ENCODE measurements at places on chromosomes 7 and 10.

DNA sequence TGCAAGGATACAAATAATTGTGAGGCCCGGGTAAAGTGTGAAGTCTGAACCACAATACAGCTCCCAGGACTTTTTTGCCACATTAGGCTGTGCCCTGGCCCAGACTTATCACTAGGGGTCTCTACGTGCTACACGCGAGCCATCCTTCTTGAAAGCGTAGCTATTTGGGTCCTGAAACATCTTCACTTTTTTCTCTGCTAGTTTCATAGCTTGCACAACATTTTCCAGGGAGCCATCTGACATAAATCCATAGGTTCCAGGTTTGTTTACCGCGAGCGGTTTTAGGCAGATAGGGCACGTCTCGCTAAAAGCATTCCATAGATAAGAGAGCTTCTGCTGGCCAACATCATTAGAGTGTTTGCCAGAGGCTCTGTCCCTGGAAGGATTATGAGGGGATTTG lies 226.5 kb downstream of the RPS24 start:
- DNase-seq: no peak

DNA sequence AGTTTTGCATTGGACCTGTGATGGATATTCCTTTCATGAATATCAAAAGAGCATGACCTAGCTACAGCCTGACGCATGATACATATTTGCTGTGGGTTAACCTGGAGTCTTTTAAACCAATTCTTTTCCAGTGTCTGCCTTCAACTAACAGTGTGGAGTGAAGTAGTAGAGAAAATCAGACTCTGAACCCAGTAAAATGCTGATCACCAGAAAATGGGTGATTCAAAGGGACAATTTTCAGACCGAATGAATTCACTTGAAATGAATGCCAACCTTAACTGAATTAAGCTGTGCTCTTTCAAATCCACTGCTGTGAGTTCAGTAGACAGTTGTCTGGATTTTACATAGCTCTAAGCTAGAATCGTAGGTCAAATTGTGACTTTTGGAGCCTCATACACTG lies 123.0 kb downstream of the CDK14 start:
- DNase-seq: no peak

GRCh38 chr10:16950656-16951601 lies 133.7 kb upstream of the RSU1 start:
- peak; percentile 17 for DNase-seq

- no peak for DNase-seq
These were observed 28.4 kb downstream of the RBM20 start for GRCh38 chr10:110672580-110672919.

- DNase-seq: no peak
These were observed 22.9 kb downstream of the GSAP start for GRCh38 chr7:77393261-77393660.

- DNase-seq: no peak
These were observed 124.9 kb downstream of the RNLS start for GRCh38 chr10:88458209-88458608.

DNA sequence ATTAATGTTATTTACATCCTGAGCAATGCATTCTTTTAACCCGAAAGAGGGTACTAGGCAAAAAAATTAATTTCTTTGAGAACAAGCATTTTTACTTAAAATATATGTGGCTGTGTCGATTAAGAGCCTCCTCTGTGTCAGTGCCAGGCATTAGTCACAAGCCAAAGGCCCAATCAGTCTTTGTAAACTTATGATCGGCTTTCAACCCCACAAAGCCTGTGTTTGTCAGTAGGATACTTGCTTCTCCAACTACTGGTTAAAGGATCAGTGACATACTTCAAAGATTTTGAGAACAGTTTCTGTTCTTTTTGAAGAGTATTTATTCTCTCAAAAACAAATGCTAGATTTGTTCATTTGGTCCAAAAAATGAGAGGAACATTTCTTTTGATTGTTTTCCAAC lies 159.3 kb downstream of the NRCAM start:
- DNase-seq: no peak

GRCh38 chr7:110400411-110400810 lies 690.5 kb upstream of the LRRN3 start:
- DNase-seq: no peak

DNA sequence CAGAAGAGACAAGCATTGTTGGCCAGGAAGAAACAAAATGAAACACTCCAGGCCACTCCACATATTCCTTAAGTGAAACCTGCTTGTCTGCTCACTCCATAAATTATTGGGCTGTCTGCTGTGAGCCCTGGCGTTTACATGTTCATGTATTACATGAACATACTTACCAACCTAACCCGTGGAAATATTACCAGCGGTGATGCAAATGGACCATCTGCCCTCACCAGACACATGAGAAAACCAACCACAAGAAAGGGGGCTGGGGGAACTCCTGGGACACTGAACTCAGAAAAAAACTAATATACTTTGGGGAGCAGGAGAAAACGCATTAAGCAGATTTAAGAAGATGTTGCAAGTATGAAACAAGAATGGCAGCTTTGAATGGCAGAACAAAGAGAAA lies 731.2 kb upstream of the IGFBP3 start:
- no peak for DNase-seq

GRCh38 chr7:138892812-138893211 lies 88.4 kb downstream of the KIAA1549 start:
- DNase-seq: no peak

DNA sequence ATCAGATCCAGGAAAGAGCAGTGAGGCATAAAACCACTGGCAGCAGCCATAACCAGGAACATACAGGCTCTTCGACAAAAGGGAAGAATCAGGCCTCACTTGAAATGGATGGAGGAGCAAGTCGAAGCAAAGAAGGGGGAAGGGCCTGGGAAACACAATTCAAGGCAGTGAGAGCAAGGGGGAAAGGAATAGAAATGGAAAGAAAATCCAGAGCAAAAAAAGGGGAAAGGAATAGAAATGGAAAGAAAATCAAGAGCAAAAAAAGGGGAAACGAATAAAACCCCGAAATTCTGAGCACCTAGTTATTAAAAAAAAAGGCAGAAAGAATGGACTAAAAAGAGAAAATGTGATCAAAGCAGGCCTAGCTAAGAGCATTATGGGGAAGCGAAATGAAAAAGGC lies 24.1 kb upstream of the PRKAR2B start:
- no peak for DNase-seq

DNA sequence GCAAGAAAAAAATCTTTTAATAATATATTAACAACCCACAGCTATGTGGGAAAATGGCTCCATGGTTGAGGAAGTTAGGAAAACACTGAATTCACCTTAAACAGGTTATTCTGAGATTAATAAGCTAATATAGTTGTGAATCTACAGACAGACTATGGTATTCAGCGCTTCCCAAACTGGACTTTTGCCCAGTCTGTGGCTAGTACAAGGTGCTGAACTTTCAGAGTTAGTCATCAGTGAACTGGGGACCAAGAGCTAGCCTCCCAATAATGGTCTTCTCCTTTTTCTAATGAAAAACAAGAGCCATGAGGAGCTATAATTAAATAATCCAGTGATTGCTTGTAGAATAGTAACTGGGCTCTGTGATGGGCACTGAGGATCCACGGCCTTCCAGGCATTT lies 65.3 kb downstream of the FRMPD2 start:
- no peak for DNase-seq

GRCh38 chr10:25501912-25502311 lies 327.1 kb downstream of the GPR158 start:
- DNase-seq: no peak

DNA sequence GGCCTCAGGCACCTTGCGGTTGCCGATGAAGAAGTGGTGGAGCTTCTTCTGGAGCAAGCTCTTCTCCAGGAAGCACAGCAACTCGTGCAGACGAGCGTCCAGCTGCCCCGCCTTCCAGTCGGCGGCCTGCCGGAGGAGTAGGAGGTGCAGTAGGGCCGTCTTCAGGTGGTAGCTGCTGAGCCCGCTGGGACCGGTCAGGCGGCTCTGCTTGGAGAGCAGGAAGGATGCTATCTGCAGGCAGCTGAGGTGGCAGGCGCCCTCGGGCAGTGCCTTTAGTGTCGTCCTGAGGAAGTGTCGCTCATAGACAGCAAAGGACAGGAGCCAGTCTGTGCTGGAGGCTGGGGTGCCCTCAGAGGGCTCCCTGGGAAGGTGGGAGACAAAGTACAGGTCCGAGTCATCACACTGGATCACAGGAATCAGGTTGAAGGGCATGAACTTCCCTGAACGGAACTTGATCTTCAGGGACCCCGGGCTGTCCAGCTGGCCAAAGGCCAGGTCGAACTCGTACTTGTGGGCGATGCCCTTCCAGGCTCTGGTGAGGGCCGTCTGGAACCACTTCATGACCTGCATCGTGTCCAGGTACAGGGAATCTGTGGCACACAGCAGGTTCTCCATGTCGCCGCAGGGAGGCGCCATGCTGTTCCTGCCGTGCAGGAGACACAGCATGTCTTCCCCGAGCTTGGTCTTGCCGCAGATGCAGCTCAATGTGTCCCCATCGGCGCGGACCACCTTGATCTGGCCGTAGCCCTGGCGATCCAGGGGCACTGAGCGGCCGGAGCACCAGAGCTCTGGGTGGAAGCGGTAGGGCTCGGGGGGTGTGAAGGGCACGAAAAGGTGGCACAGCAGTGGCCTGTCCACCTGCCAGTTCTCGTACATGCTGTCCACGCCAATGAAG lies 23.4 kb downstream of the ITPRIP start:
- no peak for DNase-seq

Data from DMS 273 treated with DMSO at 0.1 percent for 48 hours (cell line).